ENCODE measurements at places on chromosomes 11 and 22.

DNA sequence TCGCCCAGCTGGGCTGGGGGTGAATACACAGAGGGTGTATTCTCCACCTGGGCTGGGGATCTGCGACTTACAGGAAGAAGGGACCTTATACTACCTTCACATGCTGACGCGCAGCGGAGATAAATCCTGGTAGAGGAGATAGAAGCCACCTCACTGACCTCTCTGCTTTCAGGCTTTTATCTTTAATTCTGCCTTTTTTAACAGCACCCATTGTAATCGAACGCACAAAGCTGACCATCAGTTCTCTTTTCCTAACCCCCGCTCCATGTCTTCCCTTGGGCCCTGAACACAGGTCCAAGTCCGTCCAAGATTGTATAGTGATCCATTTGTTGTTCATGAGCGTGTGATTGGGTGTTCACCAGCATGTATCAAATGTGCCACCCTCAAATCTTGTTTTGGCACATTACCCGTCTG, 664 bp upstream of the LAMTOR1 start:
- no peak for DNase-seq

DNA sequence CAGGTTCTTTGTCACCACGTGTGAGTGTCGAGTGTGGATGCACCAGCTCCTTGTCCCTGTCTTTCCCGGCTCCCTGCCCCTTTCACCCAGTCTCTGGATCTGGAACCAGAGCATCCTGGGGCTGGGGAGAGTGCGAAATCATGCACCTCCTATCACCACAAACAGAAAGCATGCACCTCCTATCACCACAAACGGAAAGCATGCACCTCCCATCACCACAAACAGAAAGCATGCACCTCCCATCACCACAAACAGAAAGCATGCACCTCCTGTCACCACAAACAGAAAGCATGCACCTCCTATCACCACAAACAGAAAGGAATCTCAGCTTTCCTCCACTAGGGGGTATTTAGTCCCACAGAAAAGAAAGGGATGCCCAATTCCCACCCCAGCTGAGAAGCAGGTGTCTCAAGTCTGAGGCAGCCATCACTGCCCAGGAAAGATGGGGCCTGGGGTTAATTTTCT, 5.9 kb upstream of the GLB1L3 start:
- no peak for DNase-seq

- DNase-seq, result no peak
These were observed 238.2 kb downstream of the SOX6 start for GRCh38 chr11:16117989-16118756.

DNA sequence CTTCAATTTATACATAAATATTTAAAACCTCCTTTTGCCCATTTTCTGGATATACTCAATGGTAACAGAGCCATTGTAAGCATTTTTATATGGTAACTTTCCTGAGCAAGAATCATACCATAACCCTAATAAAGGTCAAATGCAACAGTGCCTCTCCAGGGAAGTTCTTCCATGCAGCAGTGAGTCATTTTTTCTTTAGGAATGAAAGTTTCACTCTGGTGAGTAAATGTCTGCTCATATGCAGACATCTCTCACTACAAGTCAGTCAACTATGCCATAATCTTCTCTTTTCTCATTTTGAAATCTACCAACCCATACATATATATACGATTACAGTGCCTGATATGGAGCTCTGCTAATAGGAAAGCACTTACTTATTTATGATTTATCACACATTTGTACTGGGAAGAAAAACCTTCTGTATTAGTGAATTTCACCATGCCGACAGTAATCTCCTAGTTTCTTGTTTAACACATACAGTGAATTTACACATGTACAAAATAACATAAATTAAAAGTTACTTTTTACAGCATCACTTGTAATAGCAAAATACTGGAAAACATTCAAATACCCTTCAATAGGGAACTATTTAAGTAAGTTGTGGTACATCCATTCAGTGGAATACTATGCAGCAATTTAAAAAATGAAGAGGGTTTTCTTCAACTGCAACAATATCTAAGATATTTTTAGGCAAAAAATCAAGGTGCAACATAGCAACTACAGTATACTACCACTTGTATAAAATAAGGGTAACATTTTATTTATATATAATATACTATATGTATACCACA, 16.0 kb downstream of the STK33 start:
- no peak for DNase-seq

DNA sequence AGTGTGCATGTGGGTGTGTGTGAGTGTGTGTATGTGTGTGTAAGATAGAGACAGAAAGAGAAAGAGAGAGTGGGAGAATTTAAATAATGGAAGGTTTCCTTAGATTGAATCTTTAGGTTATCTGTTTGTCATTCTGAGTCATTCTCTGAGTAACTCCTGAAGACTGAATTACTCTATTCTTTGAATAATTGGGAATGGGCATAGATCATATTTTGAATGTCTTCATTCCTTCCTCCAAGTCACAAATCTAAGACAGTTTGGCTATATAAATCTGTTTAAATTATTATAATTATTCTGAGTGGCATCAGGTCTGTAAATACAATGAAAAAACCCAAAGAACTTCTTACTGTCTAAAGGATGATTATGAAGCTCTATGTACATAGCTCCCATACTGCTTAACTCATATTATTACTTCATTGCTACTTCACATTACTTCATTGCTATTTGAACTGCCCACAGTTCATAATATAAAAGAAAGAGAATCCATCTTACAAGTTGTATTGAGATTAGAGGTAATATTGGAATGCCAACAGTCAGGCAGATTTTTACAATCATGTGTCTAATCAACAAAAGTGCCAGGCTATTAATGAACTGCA, 346.6 kb upstream of the CCDC179 start:
- no peak for DNase-seq

DNA sequence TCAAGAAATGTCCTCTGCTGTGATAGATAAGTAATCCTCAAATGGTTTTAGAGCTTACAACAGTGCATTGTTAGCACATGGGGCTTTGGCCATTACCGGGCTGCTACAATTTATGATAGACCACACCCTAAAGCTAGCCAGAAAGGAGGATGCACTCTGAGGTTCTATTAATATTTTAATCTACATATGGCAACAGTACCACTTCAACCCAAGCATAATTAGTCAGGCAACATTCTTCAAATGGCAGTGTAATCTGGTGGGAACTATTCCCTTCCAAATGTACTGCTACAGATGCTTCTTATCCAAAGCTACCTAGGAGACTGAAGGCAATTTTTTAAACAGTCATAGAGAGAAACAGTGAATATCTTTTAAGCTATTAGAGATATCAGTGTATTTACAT, 697.6 kb downstream of the KCNA4 start:
- DNase-seq, result no peak

GRCh38 chr22:45657701-45658100, 13.9 kb upstream of the ATXN10 start:
- no peak for DNase-seq

DNA sequence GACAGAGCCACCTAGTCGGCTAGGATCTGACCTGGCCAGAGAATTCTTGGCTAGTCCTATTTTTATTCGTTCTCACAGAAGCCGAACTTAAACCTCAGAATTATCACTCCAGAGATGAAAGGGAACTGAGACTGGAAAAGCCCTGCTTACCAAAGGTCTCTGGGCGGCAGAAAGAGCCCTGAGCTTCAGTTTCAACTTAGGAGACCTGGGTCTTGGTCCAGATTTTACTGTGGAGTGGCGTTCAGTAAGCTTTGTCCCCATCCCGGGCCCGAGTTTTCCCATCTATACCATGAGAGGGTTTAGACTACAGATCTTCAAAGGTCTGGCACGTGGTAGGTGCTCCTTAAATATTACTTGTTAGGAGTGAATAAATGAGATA, 516 bp downstream of the NEU3 start:
- DNase-seq, result no peak

DNA sequence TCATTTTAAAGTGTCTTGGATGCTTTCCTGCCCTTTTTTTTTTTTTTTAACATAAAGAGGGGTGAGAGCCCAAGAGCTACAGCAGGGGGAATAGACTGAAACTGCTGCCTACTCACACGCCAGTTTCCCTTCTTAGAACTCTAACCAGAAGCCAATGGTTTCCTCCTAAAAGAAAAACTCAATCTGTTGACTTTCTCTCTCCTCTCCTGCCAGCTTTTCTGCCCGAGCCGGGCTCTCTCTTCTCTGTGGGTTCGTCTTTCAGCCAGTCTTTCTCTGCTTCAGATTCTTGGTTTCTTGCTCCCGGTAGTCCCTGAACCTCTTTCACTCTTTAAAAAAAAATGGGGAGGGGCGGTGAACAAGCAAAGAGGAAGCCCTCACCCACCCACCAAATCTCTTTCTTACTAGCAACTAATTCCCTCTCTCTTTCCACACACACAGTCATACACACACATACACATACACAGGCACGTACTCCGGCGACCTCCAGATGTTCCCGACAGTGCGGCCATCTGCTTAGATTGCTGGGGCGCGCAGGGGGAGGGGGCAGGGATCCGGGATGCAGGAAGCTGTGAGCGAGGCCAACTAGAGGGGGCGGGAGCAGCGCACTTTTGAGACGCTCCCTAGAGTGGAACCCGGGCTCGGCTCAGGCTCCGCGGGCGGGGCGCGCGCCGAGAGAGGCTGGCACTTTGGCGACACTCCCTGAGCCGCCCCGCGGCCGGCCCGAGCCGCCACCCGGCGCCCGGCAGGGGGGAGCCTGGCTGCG, 444 bp upstream of the TSKU start:
- peak; percentile 63 for DNase-seq

- no peak for DNase-seq
These were observed 943.7 kb downstream of the METTL15 start for GRCh38 chr11:29051935-29052334.

- DNase-seq, result no peak
These were observed 21.3 kb downstream of the CAPRIN1 start for GRCh38 chr11:34072832-34073231.

DNA sequence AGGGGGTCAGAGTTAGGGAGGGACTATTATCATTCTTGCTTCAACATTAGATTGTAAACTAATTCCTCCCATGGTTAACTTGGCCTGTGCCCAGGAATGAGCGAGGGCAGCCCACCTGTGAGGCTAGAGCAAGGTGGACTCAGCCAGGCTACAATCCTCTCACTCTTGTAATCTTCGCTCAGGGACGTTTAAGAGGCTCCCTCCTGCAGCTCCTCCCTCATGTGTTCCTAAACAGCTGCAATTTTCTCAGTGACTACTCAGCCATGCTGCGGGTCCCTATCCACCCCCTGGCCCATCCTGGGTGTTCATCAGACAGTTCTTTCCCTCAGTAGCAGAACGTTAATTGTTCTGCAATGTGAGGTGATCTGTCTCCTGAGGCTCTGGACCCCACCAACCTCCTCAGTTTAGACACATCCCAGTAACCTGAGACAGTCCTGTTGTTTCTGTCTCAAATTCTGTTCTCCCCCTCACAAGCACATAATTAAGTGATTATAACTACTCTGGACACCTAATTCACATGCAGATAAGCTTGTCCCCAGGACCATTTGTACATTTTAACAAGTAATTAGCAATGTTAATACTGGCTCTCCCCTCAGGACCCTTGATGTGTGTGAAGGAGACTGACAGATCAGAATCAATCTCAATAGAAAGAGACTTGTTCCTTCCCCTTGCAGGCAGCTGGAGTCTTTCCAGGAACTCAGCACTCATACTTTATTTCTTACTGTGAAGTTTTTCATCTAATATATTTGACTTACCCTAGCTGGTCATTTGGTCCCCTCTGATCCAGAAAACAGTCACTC, 337.2 kb upstream of the B3GAT1 start:
- no peak for DNase-seq

GRCh38 chr11:66815646-66816045, 27.6 kb upstream of the RCE1 start:
- DNase-seq, result no peak

GRCh38 chr22:30297991-30298701, 8.8 kb upstream of the CASTOR1 start:
- DNase-seq, result no peak

DNA sequence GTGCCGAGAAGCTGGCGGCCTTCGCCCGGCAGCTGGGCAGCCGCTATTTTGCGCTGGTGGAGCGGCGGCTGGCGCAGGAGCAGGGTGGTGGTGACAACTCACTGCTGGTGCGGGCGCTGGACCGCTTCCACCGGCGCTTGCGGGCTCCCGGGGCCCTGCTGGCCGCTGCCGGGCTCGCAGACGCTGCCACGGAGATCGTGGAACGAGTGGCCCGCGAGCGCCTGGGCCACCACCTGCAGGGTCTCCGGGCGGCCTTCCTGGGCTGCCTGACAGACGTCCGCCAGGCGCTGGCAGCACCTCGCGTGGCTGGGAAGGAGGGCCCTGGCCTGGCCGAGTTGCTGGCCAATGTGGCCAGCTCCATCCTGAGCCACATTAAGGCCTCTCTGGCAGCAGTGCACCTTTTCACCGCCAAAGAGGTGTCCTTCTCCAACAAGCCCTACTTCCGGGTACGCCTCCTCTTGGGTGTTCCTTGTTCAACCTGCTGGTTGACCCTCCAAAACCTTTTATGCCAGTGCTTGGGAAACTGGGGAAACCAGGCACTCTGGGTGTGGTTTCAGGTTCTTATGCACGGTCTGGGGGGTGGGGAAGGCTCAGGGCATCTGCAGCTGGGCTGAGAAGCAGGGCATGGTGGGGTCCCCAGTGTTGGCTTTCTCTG, 3.1 kb upstream of the TM7SF2 start:
- no peak for DNase-seq

DNA sequence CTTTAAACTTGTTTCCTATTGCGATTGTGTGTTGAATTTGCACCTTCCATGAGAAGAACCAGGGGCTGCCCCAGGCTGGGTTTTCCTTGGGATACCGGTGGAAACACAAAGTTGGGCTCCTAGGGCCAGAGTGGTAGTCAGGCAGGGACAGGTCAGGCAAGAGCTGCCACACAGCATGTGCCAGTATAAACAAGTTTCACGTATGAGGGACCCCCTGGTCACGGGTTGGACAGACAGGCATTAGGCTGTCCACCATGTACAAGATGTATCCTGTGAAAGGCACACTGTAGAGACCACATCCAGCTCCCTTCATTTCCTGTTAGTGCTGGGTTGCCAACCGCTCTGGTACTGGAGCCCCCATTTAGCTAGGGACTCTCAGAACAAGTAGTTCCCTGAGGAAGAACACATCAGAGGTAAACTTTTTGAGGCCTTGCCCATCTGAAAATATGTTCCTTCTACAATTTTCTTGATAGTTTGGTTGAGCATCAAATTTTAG, 8.8 kb downstream of the UPB1 start:
- DNase-seq, result no peak

GRCh38 chr11:121904148-121904547, 211.9 kb downstream of the BLID start:
- DNase-seq, result no peak

- no peak for DNase-seq
These were observed 39.7 kb downstream of the IGLL5 start for GRCh38 chr22:22927196-22927887.
